ENCODE measurements at places on chromosomes 6 and 20. TPM values are rescaled to one million over a fixed set of nuclear protein-coding genes. Genes with fewer than 3 reads are reported as not detected.

DNA sequence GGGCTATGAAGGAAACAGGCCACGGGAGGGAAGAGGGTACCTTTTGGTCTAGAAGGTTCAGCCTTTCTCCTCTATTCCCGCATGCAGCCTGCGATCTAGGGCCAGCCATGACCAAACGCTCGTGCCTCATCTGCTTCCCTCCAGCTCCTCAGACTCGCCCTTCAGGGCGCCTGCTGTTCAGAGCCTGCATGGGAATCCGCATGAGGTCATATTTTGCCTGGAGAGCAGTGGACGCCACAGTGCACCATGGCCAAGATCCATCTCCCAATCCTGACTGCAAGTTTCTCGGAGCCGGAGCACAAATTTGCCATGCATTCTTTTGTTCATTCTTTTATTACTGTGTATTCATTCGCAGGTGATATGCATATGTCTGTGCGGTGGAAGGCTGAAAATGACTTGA, 608.1 kb downstream of the QKI start:
- no peak for DNase-seq

DNA sequence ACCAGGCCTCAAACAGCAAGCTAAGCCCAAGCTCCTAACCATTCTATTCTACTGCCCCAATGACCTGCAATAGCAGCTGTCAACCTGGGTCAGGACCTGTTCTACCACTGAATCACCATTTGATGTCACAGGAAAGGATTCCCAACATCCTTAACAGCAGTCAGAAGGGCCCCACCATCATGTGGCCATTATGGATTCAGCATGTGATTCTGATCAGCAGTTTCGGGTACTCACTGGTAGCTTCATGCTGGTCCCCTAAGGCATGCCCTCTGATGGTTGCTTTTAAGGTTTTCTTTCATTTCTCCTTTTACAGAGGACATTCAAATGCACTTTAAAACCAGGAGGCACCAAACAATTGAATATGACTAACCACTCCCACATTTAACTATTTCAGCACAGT, 37.3 kb upstream of the MAP7 start:
- DNase-seq = no peak

DNA sequence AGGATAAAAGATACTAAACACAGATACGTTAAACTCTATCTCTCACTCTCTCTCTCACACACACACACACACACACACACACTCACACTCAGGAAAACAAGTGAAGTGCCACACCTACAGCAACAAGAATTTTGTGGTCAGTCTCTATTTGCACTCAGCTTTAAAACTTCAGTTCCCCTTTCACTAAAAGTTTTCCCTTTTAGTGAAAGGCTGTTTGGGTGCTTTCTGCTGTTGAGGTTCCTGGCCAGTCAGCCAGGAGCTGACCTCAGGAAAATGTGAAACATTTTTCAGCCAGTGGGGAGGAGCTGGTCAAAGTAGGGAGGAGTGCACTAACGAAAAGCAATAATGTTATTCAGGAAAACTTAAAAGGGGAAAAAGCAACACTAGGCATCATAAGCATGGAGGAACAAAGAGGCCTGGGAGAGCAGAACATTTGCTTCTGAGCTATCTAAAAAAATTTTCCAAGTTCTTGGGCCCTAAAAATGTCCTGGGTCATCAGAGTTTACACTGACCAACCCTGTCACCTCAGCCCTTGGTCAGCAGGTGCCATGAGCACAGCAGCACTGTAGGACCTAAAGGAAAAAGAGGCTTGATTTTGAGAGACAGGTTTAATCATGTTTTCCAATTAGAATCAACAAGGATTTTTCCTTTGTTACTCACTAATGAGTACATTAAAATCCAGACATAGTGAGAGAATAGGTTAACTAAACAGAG, 30.7 kb upstream of the NT5E start:
- no peak for DNase-seq

- no peak for DNase-seq
Observed at GRCh38 chr20:44746367-44747165, 901 bp downstream of the KCNK15 start.

DNA sequence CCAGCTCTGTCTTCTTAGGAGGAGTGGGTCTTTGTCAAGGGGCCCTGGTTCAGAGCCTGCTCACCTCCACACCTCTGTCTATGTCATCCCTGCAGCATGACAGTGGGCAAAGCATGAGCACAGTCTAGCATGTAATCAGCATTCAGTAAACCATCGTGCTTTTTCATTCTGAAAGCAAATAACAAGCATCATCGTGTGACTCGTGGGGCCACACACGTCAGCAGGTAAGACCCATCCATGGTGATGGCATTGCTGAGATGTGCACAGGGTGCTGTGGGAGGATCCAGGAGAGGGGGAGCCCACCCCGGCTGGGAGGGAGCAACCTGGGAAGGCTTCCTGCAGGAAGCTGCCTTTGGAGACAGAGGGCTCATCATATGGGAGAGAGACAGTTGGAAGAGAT, 106.7 kb downstream of the TMEM242 start:
- no peak for DNase-seq

DNA sequence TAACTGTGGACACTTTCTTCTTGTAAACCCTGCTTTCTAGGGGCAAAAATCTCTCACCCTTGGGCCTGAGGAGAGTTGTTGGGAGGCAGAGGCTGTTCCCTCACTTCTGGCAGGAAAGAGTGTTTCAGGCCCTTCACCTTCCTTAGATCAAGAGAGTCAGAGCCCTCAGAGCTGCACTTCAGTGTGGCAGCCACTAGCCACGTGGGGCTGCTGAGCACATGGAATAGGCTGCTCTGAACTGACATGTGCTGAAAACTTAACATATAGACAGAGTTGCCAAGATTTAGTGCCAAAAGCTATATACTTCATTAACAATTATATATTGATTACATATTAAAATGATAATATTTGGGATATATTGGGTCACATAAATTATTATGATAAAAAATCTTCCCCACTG, 4.4 kb upstream of the LMBRD1 start:
- no peak for DNase-seq

GRCh38 chr6:34468378-34468892, 2.6 kb downstream of the PACSIN1 start:
- DNase-seq = no peak

GRCh38 chr20:24840121-24840713, 108.9 kb upstream of the CST7 start:
- DNase-seq = no peak

DNA sequence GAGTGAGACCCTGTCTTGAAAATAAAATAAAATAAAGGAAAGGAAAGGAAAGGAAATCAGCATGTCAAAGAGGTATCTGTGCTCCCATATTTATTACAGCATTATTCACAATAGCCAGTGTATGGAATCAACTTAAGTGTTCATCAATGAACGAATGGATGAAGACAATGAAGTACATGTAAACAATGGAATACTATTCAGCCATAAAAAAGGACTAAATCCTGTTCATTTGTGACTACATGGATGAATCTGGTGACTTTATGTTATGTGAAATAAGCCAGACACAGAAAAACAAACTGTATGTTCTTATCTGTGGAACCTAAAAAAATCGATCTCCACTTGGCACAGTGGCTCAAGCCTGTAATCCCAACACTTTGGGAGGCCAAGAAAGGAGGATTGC, 28.0 kb upstream of the TOP1 start:
- DNase-seq = no peak

- DNase-seq = no peak
Observed at GRCh38 chr6:747028-747427, 54.1 kb upstream of the EXOC2 start.

DNA sequence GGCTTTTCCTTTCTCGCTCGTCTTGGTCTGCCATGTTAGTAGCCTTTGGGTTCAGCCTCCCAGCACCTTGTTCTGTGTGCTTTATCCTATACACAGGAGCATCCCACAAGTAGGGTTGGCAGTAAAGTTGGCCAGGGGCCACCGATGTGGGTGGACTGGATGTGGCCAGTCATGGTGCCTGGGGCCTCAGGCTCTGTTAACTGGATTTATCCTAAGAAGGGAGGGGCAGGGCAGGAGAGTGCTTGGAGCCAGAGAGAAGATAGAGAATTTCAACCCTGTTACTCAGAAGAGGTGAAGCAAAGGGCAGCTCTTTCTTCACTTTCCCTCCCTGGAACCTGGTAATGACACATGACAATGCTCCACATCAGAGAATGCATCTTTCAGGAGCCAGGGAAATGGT, 14.1 kb upstream of the SIRPB2 start:
- DNase-seq = no peak

The TFAP2D gene
- not detected for total RNA-seq

The BCAS1 gene
- not detected for total RNA-seq

The DEFB124 gene
- not detected for total RNA-seq

The CLDN20 gene
- total RNA-seq = 0.19 TPM

The MOCS3 gene
- total RNA-seq = 2.3 TPM

The FILIP1 gene
- 149 TPM for total RNA-seq
